ENCODE measurements at places on chromosomes 3 and 15. TPM values are rescaled to one million over a fixed set of nuclear protein-coding genes. Genes with fewer than 3 reads are reported as not detected.

OXSM gene
- total RNA-seq: 12.2 TPM

LRTM1 gene
- not detected for total RNA-seq

FOXL2 gene
- total RNA-seq: 1.4 TPM

GNB5 gene
- 17.1 TPM for total RNA-seq

ATG7 gene
- 45.8 TPM for total RNA-seq

GOLGA6L9 gene
- total RNA-seq: 15.3 TPM

ESYT3 gene
- total RNA-seq: not detected

GXYLT2 gene
- 29.0 TPM for total RNA-seq

TMOD3 gene
- total RNA-seq: 27.4 TPM

GP9 gene
- not detected for total RNA-seq

MOBP gene
- not detected for total RNA-seq

FSIP1 gene
- 0.16 TPM for total RNA-seq

Measured in epithelial cell of alveolus of lung (primary cell).